HFF-Myc (cell line): ENCODE measurements at places on chromosomes 4 and X.

DNA sequence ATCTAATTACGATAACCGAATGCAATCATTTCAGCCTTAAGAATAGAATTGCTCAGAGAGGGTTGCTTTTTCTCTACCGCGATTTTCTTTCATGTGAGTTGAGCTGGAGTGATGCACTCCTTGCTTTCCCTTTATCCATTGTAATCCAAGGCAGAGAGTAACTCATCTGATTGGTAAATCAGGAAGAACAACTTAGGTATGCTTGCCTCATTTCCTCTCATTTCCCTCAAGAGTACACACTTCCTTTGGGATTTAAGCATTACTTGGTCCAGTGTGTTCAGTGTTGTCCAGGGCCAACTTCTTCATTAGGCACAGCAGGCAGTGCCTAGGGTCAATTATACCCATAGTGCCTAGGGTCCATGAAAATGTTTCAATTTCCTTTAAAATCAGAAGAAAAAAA, 15.7 kb upstream of the N4BP2 start:
- no peak for DNase-seq

- DNase-seq, result no peak
These were observed 15.9 kb downstream of the TMEM192 start for GRCh38 chr4:165096776-165097175.

DNA sequence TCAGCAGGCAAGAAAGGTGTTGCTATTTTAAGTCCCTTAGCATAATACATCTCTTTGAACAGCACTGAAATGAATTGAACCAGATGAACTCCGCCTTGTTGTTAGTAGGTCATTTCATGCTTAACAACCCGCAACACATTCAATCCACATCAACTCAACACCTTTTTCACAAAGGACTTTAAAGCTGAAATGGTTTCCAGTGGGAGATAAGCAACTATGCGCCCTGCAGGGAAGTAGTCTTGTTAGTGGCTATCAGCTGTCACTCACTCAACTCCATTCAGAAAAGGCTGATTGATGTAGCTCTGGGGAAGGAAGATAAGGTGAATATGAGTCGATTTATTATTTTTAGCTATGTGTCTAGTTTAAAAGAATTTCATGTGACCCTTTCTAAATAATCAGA, 46.0 kb downstream of the ATP8A1 start:
- no peak for DNase-seq

DNA sequence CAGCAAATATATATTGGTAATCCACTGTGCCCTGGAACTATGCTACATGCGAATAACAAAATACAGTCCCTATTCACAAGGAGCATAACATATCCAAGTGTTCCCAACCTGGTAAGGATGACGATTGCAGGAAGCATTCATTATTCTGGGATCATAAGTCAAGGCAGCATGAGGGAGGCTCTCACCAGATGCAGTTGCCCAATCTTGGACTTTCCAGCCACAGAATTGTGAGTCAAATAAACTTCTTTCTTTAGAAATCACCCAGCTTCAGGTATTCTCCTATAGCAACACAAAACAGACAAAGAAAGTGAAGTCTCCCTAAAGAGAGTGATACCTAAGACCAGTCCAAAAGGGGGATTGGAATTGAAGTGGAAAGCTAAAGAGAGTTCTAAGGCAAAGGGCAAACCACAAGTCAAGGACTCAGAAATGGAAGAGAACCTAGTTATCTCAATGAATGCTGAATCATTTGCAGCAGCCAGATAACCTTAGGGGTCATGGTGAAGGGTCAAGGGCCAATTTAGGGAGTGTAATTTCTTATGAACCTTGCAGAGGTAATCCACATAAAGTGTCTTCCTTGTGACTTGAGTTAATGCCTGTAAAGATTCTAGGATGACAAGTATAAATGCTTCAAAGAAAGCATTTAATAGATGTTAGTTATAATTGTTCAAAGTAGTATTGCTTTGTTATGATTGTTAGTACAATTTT, 103.1 kb upstream of the PCDH7 start:
- DNase-seq, result no peak

- no peak for DNase-seq
These were observed 9.2 kb downstream of the IRAK1 start for GRCh38 chrX:154010330-154011087.

GRCh38 chr4:53267026-53267425, 98.8 kb downstream of the SCFD2 start:
- DNase-seq, result no peak
